ENCODE measurements at places on chromosomes 11 and 22. TPM values are rescaled to one million over a fixed set of nuclear protein-coding genes. Genes with fewer than 3 reads are reported as not detected.

GRCh38 chr11:4156571-4156970 lies 62.0 kb downstream of the RRM1 start:
- no peak for DNase-seq

GRCh38 chr22:17917490-17917983 lies 106.8 kb downstream of the MICAL3 start:
- no peak for DNase-seq

DNA sequence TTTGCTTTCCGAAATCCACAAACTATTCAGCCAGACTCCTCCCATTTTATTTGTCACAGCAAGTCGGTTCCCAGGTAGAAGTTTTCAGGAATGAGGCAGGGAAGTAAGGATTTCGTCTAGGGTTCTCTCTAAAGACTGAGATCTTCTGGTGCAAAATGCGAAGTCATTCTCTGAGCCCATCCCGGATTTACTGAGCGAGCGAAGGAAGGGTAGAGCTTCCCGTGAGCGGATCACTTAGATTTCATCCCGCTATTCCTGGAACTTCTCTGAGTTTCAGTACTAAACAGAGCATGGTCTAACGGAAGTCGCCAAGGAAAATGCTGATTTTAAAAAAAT lies 3.1 kb upstream of the CALCA start:
- no peak for DNase-seq

- no peak for DNase-seq
Observed at GRCh38 chr11:20060181-20060580, 100.1 kb downstream of the DBX1 start.

DNA sequence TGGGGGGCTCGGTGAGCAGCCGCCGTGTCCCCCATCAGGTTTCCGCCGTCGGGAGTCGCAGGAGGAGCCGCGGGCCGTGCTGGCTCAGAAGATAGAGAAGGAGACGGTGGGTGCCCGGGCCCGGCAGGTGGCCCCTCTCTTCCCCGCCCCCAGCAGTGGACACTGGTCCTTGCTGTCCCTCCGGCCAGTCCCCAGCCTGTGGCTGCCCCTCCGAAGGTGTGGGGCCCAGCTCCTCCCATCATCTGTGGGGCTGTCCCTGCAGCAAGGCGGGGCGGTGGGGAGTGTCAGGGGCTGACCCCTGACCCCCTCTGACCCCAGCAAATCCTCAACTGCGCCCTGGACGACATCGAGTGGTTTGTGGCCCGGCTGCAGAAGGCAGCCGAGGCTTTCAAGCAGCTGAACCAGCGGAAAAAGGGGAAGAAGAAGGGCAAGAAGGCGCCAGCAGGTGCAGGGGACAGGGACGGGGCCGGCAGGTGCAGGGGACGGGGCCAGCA lies 15.3 kb downstream of the EPS8L2 start:
- no peak for DNase-seq

Gene TEX54
- not detected for total RNA-seq

DNA sequence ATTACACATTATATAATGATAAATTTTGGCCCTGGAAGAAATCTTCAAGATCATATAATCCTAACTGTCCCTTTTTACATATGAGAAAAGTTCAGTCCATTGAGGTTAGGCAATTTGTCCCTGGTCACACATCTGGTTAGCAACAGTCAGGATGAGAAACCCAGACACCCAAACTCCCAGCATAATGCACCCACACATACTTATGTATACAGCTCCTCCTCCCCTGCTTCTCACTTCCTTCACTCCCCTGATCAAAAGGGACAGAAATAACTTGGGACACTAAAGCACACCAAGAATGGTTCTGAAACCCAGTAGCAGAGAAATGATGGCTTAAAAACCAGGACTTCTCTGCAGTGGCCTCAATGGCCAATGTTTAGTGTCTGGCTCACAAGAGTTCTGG lies 11.1 kb downstream of the NUMA1 start:
- DNase-seq: no peak

Gene KCNE3
- total RNA-seq: 6.5 TPM

- DNase-seq: no peak
Observed at GRCh38 chr11:103183981-103184611, 74.9 kb downstream of the DYNC2H1 start.

Gene CCDC73
- not detected for total RNA-seq
